Hepatocyte (in vitro differentiated cells): ENCODE measurements at places on chromosomes 2 and 18.

GRCh38 chr2:39246382-39246980 lies 2.7 kb upstream of the CDKL4 start:
- no peak for DNase-seq

GRCh38 chr2:53583583-53583982 lies 184.0 kb upstream of the CHAC2 start:
- DNase-seq: no peak

GRCh38 chr2:134078354-134078753 lies 175.5 kb upstream of the MGAT5 start:
- no peak for DNase-seq

DNA sequence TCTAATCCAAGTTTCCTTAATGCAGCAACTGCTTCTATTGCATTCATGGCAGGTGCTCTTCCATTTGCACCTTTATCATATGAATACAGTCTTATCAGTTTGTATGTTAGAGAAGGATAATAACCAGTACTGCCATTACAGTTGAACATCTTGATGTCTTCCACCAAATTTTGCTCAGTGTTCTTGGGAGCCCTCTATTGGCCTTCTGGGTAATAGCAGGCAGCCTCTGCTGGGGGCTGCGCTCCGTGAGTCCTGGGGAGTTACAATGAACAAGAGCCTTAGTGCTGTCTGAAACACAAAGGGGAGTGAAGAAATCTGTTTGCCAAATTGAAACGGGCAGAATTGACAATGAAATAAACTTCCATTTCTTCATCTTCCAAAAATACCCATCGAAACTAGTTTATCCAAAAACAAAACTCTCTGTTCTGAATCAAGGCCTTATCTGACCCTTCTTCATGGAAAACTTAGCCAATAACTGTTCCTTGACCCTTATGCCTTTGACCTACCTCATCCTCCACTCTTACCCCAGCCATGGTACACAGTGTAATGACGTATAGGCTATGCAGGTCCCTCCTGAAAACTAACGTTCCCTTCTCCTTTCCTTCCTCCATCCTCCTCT lies 79.9 kb downstream of the ALK start:
- DNase-seq: peak; percentile 55

DNA sequence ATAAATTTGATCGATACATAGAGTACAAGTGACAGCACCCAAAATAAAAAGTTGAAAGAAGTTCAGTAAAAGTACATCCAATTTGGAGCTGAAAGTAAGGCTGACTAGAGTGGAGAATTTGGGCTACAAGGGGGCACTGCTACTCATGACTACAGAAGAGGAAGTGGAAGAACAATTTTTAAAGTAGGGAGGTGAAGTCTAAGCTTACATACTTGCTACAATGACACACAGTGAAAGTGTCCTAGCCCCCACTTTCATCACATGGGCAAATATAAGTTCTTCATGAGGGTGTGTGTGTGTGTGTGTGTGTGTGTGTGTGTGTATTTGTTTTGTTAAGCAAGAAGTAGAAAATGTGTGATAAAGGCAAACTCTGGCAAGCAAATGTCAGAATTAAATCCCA lies 45.7 kb downstream of the MAP3K2 start:
- no peak for DNase-seq

DNA sequence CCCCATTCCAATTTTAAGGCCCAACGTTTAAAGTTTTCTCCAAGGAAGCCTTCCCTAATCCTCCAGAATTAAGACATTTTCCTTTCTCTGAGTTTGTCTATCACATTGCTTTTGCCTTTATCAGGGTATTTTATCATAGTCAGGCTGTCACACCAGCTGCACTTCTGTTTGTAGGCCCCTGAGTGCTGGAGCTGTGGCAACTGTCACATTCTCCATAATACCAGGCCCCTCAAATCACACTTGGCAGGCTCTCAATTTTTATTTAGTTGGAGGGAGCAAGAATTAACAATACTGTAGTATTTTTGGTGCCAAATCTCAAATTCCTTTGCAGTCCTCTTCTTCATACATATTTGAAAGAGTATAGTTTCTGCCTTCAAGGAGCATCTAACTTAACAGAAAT lies 122.2 kb downstream of the FSHR start:
- no peak for DNase-seq

GRCh38 chr2:11891671-11892440 lies 145.4 kb downstream of the LPIN1 start:
- no peak for DNase-seq

- no peak for DNase-seq
Measured at GRCh38 chr2:110906613-110907298, 174.4 kb downstream of the ACOXL start.

- no peak for DNase-seq
Measured at GRCh38 chr2:113181258-113182051, 7.7 kb downstream of the PSD4 start.

DNA sequence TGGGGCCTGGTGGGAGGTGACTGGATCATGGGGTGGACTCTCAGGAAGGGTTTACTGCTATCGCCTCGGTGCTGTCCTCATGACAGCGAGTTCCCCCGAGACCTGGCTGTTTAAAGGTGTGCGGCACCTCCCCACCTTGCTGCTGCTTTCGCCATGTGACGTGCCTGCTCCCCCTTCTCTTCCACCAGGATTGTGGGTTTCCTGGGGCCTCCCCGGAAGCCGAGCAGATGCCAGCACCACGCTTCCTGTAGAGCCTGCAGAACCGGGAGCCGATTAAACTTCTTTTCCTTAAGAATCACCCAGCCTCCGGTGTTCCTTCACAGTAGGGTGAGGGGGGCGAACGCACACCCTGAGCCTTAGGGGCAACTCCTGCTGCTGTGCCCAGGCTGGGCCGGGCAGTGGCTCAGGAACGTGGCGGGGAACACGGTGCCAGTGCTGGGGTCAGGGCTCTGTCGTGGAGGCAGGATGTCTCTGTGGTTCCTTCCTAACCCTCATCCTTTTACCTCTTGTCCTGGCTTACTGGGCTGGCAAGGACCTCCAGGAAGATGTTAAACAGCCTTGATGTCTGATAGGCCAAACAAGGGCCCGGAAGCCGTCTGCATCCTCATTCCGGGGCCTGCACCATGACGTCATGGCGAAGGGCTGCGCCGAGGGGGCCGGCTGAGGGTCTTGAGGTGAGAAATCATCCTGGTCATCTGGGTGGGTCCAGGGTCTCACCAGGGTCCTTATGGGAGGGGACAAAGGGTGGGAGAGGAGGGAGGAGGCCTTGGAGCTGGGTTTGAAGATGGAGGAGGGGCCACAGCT lies 12.7 kb downstream of the NEU4 start:
- DNase-seq: no peak

- no peak for DNase-seq
Measured at GRCh38 chr2:64989982-64990614, 899 bp downstream of the SLC1A4 start.

- peak; percentile 31 for DNase-seq
Measured at GRCh38 chr2:47034973-47035609, 119.5 kb upstream of the MCFD2 start.

GRCh38 chr18:5974696-5975095 lies 79.4 kb upstream of the TMEM200C start:
- DNase-seq: no peak

DNA sequence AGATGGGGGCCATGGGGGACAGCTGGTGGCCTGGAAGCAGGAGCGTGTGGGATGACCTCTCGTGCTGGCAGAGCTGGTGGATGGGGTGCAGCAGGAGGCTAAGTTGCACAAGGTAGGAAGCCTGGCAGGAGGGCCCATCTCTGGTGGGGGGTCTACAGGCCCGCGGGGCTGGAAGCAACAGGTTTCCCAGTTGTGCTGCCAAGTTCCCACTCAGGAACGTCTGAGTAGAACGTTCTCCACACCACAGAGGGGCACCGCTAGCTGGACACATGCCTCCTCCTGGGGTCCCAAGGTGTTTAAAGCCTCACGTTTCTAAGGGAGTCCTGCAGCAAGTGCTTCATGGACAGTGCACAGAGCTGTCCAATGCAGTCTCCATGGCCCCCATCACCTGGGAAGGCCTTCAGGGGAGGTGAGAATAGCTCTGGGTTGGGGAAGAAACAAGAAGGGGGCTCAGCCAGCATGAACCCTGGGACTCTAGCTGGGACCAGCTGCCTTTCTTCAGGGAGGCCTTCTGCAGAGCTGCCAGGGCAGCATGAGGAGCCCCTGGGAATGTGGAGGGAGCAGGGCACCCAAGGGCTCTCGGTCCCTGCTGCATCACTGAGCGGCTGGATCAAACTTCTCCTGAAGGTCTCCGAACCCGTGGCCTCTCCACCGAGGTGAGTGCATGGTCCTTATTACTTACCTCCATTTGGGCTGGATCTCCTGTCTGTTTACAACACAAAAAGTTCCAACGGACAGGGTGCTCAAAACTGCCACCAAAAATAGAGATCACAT lies 80.0 kb downstream of the TWIST2 start:
- no peak for DNase-seq

DNA sequence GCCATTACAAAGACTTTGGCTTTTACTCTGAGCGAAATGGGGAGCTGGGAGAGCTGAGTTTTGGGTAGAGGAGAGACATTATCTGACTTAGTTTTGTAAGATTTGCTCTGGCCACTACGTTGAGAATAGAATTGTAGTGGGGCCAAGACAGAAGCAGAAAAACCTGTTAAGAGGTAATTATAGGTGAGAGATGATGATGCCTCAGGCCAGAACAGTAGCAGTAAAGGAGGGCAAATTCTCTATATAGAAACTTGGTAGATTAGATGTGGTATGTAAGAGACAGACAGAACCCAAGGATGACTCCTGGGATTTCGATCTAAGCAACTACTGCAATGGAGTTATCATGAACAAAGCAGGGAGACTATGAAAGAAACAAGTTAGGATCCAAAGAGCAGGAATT lies 17.4 kb upstream of the CREB1 start:
- no peak for DNase-seq

- peak; percentile 91 for DNase-seq
Measured at GRCh38 chr2:120245520-120246332, 6.9 kb upstream of the RALB start.

- DNase-seq: no peak
Measured at GRCh38 chr18:2716394-2717326, 61.1 kb downstream of the SMCHD1 start.

DNA sequence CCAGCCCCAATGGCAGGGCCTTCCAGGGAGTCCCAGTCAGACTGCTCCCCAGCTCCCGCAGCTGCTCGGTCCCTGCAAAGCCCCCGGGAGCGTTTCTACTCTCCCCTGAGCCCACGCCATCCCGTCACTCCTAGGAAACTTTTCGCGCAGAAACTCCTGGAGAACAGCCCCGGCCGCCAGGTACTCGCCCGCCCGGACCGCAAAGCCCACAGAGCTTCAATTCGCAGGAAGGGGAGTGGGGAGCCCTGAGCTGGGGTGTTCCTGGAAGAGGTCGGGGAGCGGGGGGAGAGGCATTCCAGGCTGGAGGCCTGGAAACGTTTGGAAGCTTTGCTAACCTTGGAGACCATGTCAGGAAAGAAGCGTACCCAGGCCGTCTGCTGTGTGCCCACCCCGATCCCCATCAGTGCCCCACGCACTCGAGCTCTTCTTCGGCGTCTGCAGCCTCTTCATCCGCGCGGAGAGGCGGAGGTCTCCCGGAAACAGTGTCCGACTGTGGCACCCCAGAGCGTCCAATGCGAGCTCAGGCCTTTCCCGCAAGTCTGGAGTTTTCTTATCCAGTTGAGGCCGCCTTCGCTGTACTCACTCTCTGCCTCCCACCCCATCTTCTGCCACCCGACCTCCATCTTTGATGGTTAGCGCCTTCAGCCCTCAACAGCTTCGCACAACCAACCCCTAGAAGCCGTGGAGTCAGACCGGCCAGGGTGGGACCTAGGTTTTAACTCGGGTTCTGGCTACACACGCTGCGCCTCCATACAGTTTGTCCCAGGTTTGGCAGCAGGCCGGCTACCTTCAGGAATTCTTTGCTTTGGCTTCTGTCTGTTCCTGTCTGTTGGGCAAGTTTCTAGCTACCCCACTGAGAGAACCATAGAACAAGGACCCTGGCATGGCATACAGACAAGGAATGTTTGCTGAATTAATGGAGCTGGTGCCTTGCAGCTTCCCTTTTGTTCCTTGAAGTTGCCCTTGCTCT lies 3.7 kb downstream of the PCGF1 start:
- no peak for DNase-seq

DNA sequence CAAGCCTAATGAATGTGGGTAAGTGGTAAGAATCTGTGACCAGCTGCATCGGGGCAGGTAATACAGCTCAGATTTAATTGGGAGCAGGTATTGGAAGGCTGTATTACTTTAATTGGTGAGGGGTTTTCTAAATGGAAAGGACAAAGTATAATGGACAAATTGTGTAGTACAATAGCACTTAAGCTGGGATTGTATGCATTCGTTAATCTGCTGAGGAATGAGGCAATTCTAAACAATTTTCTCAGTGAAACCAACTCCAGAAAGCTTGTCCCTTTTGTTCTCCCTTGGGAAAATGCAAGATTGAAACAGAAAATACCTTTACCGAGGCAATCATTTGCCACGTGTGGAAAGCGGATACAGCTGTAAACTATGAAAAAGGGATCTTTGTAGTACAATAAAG lies 801.6 kb upstream of the POU3F3 start:
- no peak for DNase-seq

GRCh38 chr2:234366891-234367290 lies 130.0 kb downstream of the ARL4C start:
- DNase-seq: peak; percentile 51
